Fibroblast of upper back skin (primary cell): ENCODE measurements at places on chromosomes 7 and 10.

GRCh38 chr10:102419269-102420180 is 940 bp upstream of the PSD start:
- DNase-seq: peak; percentile 23

DNA sequence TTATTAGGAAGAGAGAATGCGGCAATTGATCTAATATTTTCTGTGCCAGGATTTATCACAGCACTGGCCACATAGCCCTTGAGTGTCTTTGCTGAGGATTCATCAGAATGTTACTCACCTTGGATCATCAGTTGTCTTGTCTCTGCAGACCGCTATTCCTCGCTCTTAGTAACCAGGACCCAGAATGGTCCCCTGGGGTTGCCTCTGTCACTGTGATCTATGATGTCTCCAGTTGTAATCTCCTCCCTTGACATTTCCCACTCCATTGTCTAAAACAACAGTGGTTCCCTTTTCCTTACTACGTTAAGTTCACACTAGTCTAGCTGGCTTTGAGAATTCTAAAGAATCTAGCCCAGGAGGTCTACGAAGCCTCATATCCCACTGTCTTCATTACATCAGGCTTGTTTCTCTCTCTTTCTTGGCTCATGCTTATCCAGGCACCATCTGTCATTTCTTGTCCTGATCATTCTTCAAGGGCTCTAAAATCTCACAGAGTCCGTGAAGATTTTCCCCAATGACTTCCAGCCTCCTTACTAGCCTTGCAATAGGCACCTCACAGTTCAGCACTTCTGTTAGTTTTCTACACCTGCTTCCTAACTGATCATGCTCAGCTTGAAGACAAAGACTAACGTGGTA is 125.8 kb downstream of the CUBN start:
- DNase-seq: peak; percentile 52

- no peak for DNase-seq
These were observed 477.0 kb downstream of the PTPRN2 start for GRCh38 chr7:158110661-158111048.

GRCh38 chr7:133931053-133931452 is 196.1 kb upstream of the LRGUK start:
- no peak for DNase-seq

DNA sequence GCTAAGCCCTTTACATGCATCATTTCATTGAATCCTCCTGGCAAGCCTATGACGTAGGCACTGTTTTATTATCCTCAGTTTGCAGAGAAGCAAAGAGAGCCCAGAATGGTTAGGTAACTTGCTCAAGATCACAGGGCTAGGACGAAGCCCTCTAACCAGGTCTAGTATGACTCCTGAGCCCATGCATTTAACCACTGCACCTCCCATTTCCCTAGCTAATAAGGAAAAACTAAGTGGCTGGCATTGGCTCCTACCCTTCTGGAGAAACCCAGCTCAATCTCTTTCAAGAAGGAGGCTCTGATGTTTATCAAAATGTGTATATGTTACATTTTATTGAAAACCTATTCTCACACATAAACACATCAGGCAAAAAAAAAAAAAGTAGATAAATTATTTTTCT is 19.8 kb downstream of the MYOF start:
- DNase-seq: no peak

DNA sequence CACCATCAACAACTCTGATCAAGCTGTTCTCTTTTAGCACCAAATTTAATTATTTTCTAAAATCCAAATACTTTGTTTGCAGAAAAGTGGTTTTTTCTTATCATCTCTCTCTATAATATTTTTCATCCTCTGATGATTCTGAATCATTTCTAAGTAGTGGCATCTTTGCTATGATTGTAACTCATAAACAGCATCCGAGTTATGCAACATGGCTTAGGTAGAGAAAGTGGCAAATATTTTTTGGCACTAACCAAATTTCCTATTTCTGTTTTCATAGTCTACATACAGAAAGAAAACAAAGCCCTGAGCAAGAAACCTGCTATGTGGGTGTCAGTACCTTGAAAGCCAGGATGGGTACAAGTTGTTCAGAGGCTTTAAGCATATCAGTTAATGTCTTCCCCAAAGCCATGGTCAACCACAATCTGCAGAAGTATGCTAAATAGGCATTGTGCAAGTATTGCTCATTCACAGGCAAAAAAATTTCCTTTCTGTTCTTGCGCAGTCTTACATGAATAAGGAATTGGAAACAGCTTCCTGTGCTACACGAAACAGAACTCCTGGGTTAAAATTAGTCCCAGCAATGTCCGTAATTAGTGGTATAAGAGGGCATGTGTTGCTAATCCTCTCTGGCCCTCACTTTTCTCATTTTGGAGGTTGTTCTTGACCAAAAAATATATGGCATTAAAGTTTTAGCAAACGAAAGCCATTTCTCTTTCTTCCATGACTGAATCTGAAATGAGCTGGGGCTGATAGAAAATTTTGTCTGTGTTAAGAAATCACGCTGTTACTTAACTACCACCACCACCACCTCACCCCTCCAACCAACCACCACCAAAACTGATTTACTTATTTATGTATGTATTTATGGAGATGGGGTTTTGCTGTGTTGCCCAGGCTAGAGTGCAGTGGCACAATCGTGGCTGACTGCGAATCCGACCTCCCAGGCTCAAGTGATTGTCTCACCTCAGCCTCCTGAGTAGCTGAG is 325.6 kb upstream of the MAGI2 start:
- DNase-seq: peak; percentile 95

GRCh38 chr7:8639668-8640067 is 206.3 kb downstream of the NXPH1 start:
- no peak for DNase-seq

GRCh38 chr10:59279476-59279875 is 82.9 kb downstream of the FAM13C start:
- DNase-seq: no peak
